ENCODE measurements at places on chromosomes 3 and 15.

DNA sequence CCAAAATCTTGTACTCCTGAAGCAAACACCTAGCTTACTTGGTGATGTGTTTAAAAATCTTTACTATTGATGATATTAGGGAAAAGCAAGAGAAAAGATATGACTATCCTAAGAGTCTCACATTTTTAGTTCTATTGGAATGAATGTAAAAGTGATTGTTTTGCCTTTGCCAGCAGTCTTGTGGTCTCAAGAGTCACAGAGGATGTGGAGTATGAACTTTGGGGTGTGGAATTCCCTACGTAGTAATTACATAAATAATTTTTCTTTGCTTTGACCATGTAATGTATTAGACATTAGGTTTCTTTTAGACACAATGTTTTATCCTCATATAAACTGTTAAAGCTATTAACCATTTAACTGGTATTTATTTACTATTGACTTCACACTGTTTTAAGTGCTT, 387.6 kb downstream of the NAALADL2 start:
- no peak for DNase-seq

DNA sequence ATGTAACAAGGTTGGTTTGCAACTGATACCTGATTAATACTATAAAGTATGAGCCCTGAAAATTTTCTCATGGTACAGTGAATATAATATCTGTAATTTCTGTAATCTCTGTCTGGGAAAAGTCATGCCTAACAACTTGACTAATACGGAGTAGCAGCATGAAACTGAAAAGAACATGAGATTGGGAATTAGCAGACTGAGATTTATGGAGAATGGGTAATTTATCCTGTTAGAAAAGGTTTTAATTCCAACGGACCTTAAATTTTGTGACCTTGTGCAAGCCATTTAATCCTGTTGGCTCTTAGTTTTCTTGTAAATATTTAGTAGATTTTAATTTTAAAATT, 90.2 kb upstream of the CMC1 start:
- no peak for DNase-seq

DNA sequence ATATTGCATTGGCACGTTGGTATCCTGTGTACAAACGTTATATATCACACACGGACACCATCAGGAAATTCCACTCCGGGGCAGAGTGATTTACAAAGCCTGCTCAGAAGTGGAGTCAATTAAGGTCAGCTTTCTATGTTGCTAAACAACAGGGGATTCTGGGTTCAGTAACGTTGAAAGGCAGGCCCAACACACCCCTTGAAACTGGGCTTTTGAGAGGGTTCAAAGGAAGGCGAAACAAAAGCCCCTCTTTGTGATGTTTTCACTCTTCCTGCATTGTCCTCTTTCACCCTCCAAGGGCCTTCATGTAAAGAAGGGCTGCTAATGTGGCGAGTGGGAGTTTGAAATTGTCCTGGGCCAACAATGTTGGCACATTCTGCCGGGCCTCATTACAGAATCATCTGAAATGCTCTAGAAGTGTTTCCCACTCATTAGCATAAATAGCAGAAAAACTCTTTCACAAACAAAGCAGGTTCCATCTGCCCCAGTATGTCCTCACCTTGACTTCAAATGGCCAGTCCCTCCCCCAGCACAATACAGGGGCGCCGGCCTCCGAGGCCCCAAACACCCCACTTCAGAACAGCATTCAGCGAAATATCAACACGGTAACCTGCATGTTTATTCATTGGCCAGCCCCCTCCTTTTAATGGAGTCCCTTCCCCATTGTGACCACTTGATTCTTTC, 76.4 kb downstream of the HES1 start:
- DNase-seq, result no peak

- DNase-seq, result no peak
Observed at GRCh38 chr3:131349946-131350347, 31.6 kb upstream of the NUDT16 start.

DNA sequence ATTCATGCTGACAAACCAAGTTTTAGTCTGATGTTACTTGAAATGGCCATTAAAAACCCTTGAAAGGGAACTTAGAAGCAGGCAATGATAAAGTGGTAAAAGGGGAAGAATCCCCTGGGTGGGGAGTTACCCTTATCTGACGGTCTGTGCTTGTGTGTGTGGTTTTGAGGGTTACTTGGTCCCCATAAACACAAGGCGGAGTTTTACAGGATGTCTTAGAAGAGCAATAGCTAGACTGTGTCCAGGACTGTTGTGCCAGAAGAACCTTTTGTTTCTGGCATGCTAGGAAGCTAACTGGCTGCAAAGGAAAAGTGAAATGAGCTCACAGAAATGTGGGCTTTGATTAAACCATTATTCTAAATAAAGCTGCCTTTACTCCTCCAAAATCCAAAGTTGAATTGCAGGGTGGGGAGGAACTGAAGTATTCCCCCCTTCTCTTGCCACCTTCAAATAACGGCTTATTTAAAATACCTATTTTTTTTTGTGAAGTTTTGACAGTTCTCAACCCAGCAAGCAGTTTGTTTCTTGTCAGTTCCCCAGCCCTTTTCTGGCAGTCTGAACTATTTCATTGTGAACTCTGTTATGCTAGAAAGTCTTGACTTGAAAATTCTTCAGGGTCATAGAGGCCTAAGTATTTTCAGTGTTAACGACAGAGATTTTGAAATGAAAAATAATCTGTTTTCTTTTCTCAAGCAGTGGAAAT, 443.5 kb downstream of the OTOL1 start:
- no peak for DNase-seq

DNA sequence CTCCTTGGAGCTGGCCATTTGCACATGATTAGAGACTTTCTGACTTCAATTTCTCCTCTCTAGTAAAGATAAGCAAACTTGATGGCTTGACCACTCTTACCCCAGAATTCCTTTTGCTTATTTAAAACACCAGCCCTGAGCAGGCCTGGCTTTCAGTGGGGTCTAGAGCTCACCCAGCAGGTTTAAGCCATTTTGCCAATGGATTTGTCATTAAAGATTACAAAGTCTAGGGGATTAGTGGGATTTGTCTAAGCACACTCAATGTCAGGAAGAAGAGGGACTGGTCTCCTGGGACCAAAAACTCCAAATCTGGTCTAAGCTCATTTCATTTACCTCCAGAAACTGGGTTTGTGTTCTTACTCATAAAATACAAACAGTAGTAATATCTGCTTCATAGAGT, 57.3 kb upstream of the SNTN start:
- DNase-seq, result no peak

DNA sequence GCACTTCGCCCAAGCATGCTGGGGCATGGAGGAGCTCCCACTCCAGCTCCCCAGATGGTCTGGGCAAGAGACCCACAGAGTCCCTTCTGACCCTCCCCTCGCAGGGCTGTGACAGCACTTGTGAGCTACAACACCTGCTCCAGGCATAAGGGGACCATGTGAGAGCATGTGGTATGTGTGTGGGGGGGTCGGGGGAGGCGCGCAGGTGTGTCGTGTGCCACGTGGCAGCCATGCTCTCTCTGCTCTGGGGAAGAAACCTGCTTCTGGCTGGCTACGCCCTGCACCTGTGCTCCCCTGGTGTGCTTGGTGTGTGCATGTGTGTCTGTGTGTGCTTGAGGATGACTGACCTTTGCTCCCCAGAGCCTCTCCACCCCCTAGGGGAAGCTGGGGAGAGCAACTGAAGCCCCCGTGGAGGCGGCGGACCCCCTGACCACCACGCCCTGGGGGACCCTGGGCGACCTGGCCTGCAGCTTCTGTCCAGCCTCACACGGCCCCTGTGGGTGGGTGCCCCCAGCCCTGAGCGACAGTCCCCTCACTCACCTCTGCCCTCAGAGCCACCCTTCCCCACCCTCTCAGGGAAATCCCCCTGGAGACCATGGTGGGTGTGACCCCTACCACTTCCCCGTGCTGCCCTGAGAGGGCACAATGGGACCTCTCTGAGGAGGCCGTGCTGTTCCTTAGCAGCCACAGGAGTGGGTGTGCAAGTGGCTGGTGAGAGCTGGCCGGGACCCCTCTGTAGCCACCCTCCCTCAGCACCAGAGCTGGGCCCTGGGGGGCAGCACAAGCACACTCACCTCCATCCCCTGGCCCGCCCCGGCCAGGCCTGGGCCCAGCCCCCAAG, 16.6 kb upstream of the SEC13 start:
- no peak for DNase-seq

- DNase-seq, result peak; percentile 98
Observed at GRCh38 chr3:156674046-156674910, at the start of gene TIPARP. Gene TIPARP, plus strand, starts transcription at chr3:156674590. Its CDS starts 3,108 bp downstream, at chr3:156677698.

DNA sequence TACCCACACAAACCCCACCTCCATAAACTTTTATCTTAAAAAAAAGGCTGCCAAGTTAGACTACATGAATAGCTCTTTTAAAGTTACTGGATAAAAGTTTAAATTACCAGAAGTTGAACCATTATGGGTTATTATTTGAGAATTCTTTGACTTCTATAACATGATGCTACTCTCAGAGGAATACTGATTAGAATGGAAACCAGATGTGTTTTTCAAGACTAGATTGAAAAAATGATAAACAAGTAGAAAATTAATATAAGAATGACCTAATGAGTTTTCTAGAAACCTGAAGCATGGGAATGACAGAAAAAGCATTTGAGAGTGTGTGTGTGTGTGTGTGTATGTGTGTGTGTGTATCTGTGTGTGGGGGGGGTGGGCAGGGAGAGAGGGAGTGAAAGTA, 12.4 kb upstream of the FGF7 start:
- no peak for DNase-seq

DNA sequence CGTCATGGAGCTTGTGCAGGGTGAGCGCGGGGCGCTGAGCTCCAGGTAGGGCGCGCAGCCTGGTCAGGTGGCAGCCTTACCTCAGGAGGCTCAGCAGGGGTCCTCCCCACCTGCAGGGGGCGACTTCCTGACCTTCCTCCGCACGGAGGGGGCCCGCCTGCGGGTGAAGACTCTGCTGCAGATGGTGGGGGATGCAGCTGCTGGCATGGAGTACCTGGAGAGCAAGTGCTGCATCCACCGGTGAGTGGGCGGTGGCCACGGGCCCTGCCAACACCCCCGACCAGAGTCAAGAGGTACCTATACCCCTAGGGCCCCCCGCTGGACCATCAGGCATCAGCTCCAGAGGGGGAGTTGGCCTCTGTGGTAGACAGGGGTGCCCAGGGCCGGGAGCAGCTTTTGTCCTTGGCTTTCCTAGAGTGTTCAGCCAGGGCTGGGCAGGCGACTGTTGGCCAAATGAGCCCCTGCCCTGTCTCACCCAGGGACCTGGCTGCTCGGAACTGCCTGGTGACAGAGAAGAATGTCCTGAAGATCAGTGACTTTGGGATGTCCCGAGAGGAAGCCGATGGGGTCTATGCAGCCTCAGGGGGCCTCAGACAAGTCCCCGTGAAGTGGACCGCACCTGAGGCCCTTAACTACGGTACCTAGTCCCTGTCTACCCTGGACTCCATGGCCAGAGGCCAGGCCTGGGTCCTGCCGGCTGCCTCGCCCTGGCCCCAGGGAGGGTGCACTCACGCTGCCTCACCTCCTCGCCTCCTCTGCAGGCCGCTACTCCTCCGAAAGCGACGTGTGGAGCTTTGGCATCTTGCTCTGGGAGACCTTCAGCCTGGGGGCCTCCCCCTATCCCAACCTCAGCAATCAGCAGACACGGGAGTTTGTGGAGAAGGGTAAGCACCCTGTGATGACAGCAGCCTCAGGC, 9.1 kb downstream of the FES start:
- no peak for DNase-seq

DNA sequence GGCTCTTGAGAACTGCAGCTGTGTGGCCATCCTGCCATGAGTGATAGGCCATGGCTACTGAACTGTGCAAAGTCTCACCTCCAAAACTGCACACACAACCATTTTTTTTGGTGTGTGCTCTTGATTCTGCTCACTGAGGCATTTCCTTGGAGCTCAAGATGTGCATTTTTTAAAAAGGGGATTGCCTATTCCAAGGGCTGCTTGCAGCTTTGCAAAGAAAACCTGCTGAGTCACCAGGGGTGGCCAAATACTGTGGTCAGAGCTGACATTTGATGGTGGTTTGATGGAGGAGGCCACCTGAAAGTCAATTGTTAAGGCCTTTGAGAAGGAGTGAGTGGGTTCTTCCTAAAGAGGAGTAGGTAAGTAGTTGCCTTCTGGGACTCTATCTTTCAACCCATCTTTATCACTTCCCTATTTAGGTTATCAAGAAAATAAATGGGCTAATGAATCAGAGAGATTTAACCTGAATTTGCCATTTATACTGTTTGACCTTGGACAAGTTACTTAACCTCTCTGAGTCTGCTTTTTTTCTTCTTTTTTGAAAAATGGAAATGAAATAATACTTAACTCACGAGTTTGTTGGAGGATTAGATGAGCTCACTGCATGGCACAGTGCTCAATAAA, 87.9 kb downstream of the CHST2 start:
- DNase-seq, result peak; percentile 44

DNA sequence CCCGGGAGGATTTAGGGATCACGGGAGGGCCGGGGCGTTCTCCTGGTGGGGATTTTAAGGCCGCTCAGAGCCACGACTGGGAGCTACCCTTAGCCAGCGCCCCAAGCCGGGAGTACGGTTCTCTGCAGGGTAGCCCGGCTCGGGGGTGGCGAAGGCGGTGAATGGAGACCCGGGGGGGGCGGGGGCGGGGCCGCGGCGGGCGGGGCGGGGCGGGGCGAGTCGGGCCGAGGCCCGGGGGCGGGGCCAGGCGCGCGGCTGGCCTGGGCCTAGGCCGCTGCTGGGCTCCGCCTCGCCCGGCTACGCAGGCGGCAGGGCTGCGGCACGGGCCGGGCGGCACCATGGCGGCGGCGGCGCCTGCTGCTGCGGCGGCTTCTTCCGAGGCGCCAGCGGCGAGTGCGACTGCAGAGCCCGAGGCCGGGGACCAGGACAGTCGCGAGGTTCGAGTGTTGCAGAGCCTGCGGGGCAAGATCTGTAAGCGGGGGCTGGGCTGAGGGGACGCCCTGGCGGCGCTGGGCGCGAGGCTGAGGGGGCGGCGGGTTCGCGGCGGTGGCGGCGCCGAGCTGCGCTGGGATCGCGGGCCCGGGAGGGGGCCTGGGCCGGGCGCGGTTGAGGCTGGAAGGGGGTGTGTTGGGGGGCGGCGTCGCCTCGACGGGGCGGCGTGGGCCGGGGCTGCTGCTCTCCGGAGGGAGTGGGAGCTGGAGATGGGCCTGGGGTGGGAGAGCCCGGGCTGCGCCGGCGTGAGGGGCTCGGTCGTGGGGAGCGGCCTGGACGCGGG, at the start of gene RASA2:
RASA2 (plus strand) TSS at position 282 of the 775 bp plus-strand sequence; CDS start at position 339, 57 bp downstream.
- peak; percentile 91 for DNase-seq

- DNase-seq, result no peak
Observed at GRCh38 chr15:36050899-36051298, 504.9 kb upstream of the DPH6 start.

Data from germinal center (tissue), 1 donor.